ENCODE measurements at places on chromosomes 7 and 10.

- no peak for DNase-seq
These were observed 3.0 kb upstream of the DMBT1 start for GRCh38 chr10:122557516-122557915.

DNA sequence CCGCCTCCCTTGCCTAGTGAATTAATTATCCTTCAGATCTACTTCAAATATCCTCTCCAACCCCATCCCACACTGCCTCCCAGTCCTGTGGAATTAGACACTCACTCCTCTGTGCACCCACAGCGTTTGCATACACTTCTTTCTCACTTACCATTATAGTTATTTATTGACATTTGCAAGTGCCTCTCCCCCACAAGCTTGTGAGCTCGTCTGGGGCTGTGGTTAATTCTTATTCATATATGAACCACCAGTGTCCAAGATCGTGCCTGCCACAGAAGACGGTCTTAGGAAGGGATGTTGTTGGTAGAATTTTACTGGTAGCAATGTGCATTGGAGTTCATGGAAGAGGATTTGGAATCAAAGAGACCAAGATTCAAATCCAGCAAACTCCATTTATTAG, 68.1 kb upstream of the AOAH start:
- no peak for DNase-seq

DNA sequence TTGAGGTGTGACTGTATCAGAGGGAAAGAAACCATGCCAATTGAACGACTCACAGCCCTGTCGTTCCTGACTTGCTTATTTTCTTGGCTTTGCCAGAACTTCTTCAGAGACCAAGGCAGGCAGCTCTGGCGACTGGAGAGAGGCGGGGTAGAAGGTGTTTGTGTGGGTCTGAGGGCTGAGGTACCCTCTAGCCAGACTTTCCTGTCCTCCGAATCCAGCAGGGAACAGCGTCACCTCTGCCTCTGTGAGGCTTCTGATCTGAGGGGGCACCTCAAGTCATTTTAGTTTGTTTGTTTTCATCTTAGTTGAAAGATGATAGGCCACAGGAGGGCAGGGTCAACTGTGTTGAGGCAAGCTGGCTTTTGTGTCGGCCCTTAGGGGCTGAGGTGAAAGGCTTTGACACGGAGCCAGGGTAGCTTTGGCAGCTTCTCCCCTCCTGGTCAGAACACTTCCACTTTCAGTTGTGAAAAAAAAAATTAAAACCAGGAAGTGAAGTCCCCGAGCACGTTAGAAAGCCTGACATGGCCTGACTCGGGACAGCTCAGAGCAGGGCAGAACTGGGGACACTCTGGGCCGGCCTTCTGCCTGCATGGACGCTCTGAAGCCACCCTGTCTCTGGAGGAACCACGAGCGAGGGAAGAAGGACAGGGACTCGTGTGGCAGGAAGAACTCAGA, 1.9 kb downstream of the ACSL5 start:
- DNase-seq = peak; percentile 44

DNA sequence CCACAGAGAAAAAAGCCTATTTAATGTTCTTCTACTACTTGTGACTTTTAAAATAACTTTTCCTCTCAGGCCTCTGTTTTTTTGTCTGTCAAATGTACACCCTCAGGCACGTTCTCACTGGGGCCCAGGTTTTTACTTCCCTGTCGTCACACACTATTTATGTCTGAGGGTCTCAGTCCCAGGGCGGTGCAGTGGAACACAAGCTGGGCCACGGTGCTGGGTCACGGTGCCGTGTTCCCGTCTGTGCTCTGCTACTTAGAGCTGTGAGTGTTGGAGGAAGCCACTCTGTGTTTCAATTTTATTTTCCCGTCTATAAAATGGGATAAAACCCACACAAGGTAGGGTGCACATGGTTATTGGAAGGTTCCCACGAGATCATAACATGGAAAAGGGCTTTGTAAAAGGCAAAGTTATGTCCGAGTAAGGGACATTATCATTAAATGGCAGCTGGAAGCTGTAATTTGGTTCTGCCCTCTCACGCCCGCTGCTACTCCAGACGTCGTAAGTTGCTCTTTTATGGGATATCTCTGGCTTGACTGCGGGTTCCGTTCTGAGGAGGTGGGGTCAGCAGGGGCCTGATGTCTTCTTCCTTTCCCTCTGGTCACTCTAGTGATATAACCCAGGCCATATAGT, 25.2 kb downstream of the ZNF775 start:
- DNase-seq = no peak
